ENCODE measurements at places on chromosomes 13 and 19. TPM values are rescaled to one million over a fixed set of nuclear protein-coding genes. Genes with fewer than 3 reads are reported as not detected.

The ZNF555 gene
- 4.3 TPM for total RNA-seq

The SIGLEC12 gene
- total RNA-seq: not detected

The ATP8B3 gene
- total RNA-seq: 0.55 TPM

The KLF5 gene
- 0.37 TPM for total RNA-seq

The MATK gene
- total RNA-seq: under 0.01 TPM

The ZNF701 gene
- total RNA-seq: 12.0 TPM

The STOML3 gene
- not detected for total RNA-seq

The ETHE1 gene
- 92.9 TPM for total RNA-seq

The BLVRB gene
- 104 TPM for total RNA-seq

The FAM187B gene
- not detected for total RNA-seq

The SGCG gene
- total RNA-seq: 12.5 TPM

The COX7A1 gene
- 45.4 TPM for total RNA-seq

The GZMM gene
- total RNA-seq: not detected

The LMO7 gene
- 285 TPM for total RNA-seq

The KCNN4 gene
- 0.28 TPM for total RNA-seq

The ATXN8OS gene
- not detected for total RNA-seq

The TMEM38A gene
- 1.9 TPM for total RNA-seq

The ZNF77 gene
- total RNA-seq: 5.5 TPM

The ZNF699 gene
- 7.7 TPM for total RNA-seq

The IGFL1 gene
- not detected for total RNA-seq

The APOE gene
- 7.7 TPM for total RNA-seq

The AMH gene
- total RNA-seq: 0.46 TPM

The MISP3 gene
- total RNA-seq: 0.28 TPM

The UPK1A gene
- total RNA-seq: 0.09 TPM

The TEX29 gene
- total RNA-seq: 0.09 TPM

The ZNF729 gene
- not detected for total RNA-seq

The WASF3 gene
- total RNA-seq: 11.0 TPM

The MIA gene
- total RNA-seq: not detected

The CLDND2 gene
- total RNA-seq: 0.18 TPM

The CEACAM8 gene
- not detected for total RNA-seq

The ZNF626 gene
- total RNA-seq: 14.9 TPM

The SPATA13 gene
- total RNA-seq: 14.9 TPM

The CTXN1 gene
- total RNA-seq: 1.9 TPM

The PRX gene
- total RNA-seq: 1.3 TPM

The FCGBP gene
- total RNA-seq: 0.14 TPM

The PLIN5 gene
- not detected for total RNA-seq

The OSCAR gene
- 0.18 TPM for total RNA-seq

The LIM2 gene
- total RNA-seq: not detected

The FAM124A gene
- total RNA-seq: 1.7 TPM

The GPR12 gene
- total RNA-seq: not detected

The ZNF285 gene
- total RNA-seq: 2.0 TPM

The ATCAY gene
- total RNA-seq: 0.18 TPM

The SMIM44 gene
- total RNA-seq: not detected

The ZNF230 gene
- total RNA-seq: 4.7 TPM

The NALCN gene
- 11.6 TPM for total RNA-seq

The ZNF837 gene
- 1.4 TPM for total RNA-seq

The IQCN gene
- total RNA-seq: 0.28 TPM

The NLRP5 gene
- not detected for total RNA-seq

The LRRC63 gene
- not detected for total RNA-seq

The LYPD5 gene
- total RNA-seq: 0.14 TPM

All from smooth muscle cell of bladder (primary cell).